ENCODE measurements at places on chromosomes 3 and 15. TPM values are rescaled to one million over a fixed set of nuclear protein-coding genes. Genes with fewer than 3 reads are reported as not detected.

DNA sequence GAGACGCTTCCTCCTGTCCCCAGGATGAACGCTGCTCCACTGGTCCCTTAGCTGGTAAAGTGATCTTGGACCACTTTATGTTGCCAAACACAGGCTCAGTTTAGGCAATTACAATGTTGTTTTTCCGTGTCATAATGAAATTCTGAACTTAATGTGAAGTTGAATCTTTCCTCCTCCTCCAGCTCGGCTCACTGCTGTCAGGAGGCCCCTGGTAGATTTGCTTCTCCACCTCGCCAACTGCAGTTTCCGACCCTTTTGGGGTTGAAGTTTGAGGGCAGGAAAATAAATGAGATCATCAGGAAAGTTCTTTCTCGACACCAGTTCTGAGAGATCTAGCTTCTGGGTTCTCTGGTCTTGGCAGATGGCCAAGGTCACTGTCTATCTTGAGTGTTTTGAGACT lies 27.8 kb downstream of the CFAP161 start:
- H3K27ac ChIP-seq: no peak overlapping the region
- no peaks in the 10 kb centered on the region for H3K27me3 ChIP-seq
- no peaks in the 10 kb centered on the region for H3K36me3 ChIP-seq
- no peak for DNase-seq
- H3K4me3 ChIP-seq: no peak overlapping the region

GRCh38 chr3:186070996-186071395 lies 37.9 kb downstream of the ETV5 start:
- no peaks in the 10 kb centered on the region for H3K36me3 ChIP-seq
- H3K4me1 ChIP-seq: peaks cover 32% of the 10 kb centered on the region
- DNase-seq: no peak
- H3K4me3 ChIP-seq: no peak overlapping the region
- H3K27ac ChIP-seq: peak overlapping the region; percentile 58

GRCh38 chr3:105842449-105842848 lies 26.4 kb downstream of the CBLB start:
- H3K27ac ChIP-seq: no peak overlapping the region
- H3K27me3 ChIP-seq: no peaks in the 10 kb centered on the region
- no peaks in the 10 kb centered on the region for H3K4me1 ChIP-seq

GRCh38 chr3:111653766-111654165 lies 58.6 kb upstream of the ZBED2 start:
- H3K36me3 ChIP-seq: peaks cover 10% of the 10 kb centered on the region
- DNase-seq: no peak
- H3K4me1 ChIP-seq: no peaks in the 10 kb centered on the region
- no peak overlapping the region for H3K27ac ChIP-seq
- no peak overlapping the region for H3K4me3 ChIP-seq
- H3K27me3 ChIP-seq: no peaks in the 10 kb centered on the region

DNA sequence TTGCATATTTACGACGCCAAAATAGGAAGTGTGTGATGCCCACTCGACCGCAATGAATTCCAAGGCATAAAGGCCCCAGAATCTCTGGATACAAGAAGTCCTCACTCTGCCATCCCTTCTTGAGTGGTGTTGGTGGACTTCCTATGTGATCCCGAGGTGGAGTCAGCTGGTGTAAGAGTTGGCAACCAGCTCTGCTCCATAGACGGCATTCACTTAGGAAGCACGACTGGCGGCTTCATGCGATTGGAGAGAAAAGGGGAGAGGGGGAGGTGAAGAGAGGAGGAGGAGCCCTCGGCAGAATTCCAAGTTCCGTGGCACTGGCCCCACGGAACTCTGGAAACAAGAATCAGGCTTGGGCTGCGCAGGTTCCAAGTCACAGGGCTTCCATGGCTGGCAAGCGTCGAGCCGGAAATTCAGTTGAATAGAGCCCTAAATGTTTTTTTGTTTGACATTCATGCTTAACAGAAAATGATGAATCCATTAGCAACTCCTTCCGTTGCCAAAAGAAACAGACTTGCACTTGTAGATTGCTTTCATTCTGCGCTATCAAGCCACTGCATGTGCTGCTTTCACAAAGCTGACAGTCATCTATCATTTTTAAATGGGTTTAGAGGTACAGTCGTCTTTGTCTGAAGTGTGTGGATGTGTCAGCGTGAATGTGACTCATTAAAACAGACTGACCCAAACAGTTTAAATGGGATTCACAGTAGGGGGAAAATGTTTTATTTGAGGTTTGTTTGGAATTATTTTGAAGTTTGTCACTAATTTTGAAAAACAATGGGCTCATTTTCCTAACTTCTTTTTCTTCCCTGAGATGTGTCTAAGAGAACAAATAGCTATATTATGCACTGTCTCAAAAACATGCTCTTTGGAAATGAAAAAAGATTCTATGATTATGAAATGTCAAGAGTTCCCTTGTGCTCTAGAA lies 428.3 kb upstream of the ATP11B start:
- no peaks in the 10 kb centered on the region for H3K27me3 ChIP-seq
- no peaks in the 10 kb centered on the region for H3K4me1 ChIP-seq
- H3K27ac ChIP-seq: peak overlapping the region; percentile 16
- H3K36me3 ChIP-seq: no peaks in the 10 kb centered on the region

DNA sequence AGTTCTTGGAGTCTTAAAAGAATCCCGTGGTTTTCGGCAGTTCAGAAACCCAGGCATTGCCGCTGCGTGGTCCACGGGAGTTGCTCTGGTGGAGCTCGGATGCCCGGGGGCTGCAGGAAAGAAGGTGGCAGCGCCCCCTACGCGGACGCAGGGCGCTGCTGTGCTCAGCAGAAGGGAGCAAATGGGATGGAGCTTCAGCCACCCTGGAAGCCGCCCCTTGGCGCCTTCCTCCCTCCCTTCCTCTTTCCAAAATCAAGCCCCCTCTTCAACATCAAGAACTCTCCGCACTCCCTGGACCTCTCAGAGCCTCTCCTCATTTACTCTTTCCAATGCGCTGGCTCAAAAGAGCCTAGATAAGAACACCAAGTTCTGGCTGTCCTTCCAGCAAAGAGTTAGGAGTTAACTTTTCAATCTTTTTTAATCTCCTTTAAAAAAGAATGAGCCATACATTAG lies 880 bp upstream of the CHRNA7 start:
- H3K27ac ChIP-seq: no peak overlapping the region
- no peaks in the 10 kb centered on the region for H3K4me1 ChIP-seq
- H3K4me3 ChIP-seq: no peak overlapping the region
- peaks cover 45% of the 10 kb centered on the region for H3K27me3 ChIP-seq
- no peaks in the 10 kb centered on the region for H3K36me3 ChIP-seq

- no peak for DNase-seq
- H3K27ac ChIP-seq: no peak overlapping the region
- no peaks in the 10 kb centered on the region for H3K27me3 ChIP-seq
- no peak overlapping the region for H3K4me3 ChIP-seq
- H3K36me3 ChIP-seq: no peaks in the 10 kb centered on the region
- no peaks in the 10 kb centered on the region for H3K4me1 ChIP-seq
These were observed 26.9 kb downstream of the TRIM69 start for GRCh38 chr15:44763187-44763586.

DNA sequence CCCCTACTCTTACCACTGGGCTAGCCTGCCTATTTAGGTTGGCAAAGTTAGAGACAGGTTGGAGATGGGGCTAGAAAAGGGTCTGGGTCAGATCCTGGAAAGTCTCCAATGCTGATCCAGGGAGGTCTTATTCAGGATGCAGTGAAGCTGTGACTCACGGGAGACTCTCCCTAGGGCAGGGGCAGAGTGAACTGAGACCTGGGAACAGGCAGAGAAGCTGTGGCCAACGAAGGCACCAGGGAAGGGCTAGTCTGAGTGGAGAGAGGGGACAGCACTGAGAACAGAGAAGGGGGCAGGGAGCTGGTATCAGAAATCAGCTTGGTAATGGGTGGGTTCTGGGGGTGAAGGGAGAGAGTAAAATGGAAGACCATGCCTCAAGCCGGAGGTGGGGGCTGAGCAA lies 2.2 kb downstream of the LTF start:
- no peak overlapping the region for H3K27ac ChIP-seq
- DNase-seq: no peak
- H3K4me3 ChIP-seq: no peak overlapping the region
- H3K36me3 ChIP-seq: no peaks in the 10 kb centered on the region
- peaks cover 7% of the 10 kb centered on the region for H3K4me1 ChIP-seq
- H3K27me3 ChIP-seq: peaks cover 48% of the 10 kb centered on the region

DNA sequence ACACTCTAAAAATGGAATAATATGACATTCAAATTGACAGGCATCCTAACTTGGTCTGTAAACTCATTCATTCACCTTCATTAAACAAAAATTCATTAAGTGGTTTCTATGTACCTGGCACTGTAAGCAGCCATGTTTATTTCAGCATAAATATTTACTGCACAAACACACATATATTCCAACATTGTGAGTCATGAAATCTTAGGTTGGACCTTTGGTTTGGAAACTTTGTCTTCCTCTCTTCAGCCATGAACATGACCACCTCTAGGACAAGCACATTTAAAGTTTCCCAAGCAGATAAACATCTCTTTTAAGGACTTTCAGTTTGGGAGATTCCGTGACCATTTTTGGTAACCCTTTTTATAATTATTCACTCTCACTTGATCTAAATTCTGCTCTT lies 131.8 kb downstream of the TPRG1 start:
- no peaks in the 10 kb centered on the region for H3K27me3 ChIP-seq
- no peaks in the 10 kb centered on the region for H3K36me3 ChIP-seq
- DNase-seq: no peak
- H3K4me1 ChIP-seq: no peaks in the 10 kb centered on the region

DNA sequence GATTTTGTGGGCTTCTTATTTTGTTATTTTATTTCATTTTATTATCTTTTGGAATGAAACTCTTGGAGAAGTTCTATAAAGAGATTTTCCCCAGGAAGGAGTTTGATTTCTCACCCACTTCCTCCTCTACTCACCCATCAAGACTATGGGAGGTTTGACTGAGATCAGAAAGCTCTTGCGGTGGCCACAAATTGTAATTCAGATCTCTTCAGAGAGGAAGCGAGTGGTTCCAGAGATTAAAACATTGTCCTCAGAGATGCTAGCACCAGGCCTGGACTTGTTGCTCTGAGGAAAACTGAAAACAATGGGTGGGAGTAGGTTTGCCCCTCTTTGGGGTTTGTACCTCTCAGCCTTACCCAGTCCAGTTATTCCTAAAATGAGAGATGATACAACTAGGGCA lies 8.1 kb upstream of the MUC13 start:
- H3K4me3 ChIP-seq: no peak overlapping the region
- H3K27me3 ChIP-seq: no peaks in the 10 kb centered on the region
- DNase-seq: no peak
- H3K27ac ChIP-seq: no peak overlapping the region

DNA sequence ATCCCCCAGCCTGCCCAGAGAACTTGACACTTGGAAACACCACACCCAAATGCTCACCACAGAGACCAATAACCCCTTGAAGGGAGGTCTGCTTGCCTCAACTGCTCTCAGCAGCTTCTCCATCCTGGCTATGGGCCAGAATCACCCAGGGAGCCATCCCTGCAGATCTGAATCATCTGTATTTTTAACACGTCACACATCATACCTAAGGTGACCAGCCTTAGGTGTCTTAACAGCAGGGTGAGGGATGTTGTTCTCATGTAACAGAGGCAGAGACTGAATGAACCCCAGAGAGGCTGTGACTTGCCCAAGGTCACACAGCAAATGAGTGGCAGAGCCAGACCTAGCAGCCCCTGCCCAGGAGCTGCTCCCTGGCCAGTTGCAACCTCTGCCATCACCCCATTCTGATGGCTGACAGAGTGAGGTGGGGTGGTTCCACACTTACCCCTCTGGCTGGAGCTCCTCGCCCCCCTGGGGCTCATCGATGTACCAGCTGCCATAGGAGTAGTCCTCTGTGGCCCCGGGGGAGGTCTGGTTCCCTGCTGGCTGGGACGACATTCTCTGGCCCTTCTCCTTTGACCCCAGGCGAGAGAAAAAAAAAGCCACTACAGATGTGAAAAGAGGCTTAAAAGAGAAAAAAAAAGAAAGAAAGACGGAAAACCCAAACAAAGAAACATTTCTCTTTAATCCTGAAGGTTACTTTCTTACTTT lies 722 bp downstream of the STRA6 start:
- H3K27ac ChIP-seq: no peak overlapping the region
- H3K4me3 ChIP-seq: no peak overlapping the region
- no peaks in the 10 kb centered on the region for H3K36me3 ChIP-seq

DNA sequence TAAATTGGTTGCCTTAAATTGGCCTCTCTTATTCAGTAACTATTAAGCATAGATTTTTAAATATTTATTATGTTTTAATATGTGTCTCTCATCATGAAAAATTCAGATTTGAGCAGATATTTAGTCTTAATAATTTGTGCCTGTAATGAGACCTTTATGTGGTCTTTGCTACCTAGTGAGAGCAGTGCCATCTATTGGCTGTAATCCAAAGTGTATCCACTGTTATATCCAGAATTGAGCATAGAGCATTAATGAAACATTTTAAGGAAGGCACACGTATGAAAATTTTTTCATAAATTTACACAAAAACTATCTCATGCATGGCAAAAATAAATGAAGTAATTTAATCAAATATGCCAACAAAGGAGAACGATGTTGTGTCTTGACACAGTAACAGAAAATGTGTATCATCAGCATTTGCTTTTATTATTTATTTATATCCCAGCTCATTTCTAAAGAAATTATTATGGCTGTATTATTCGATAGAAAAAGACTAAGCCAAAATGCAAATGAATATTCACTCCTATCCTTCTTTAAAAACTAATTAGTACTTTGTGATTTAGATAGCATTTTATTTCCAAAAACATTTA lies 203.5 kb downstream of the RSRC1 start:
- H3K27me3 ChIP-seq: no peaks in the 10 kb centered on the region
- DNase-seq: peak; percentile 6
- H3K4me1 ChIP-seq: no peaks in the 10 kb centered on the region
- H3K36me3 ChIP-seq: no peaks in the 10 kb centered on the region
- H3K4me3 ChIP-seq: no peak overlapping the region
- no peak overlapping the region for H3K27ac ChIP-seq

GRCh38 chr3:141686466-141687291 lies 51.4 kb upstream of the RNF7 start:
- peak overlapping the region; percentile 41 for H3K4me3 ChIP-seq
- H3K36me3 ChIP-seq: no peaks in the 10 kb centered on the region
- H3K4me1 ChIP-seq: peaks cover 9% of the 10 kb centered on the region
- no peak overlapping the region for H3K27ac ChIP-seq
- DNase-seq: no peak
- no peaks in the 10 kb centered on the region for H3K27me3 ChIP-seq

DNA sequence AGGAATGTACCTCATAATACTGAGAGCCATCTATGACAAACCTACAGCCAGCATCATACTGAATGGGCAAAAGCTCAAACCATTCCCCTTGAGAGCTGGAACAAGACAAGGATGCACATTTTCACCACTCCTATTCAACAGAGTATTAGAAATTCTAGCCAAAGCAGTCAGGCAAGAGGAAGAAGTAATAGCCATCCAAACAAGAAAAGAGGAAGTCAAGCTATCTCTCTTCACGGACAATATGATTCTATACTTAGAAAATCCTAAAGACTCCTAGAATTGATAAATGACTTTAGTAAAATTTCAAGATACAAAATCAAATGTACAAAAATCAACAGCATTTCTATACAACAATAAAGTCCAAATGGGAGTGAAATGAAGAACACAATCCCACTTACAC lies 30.2 kb downstream of the OCA2 start:
- no peaks in the 10 kb centered on the region for H3K27me3 ChIP-seq
- no peak overlapping the region for H3K4me3 ChIP-seq
- H3K4me1 ChIP-seq: no peaks in the 10 kb centered on the region
- H3K36me3 ChIP-seq: no peaks in the 10 kb centered on the region
- H3K27ac ChIP-seq: no peak overlapping the region

The SKOR1 gene
- polyA plus RNA-seq: 0.46 TPM

The MCF2L2 gene
- 1.0 TPM for polyA plus RNA-seq

The NECTIN3 gene
- 1.8 TPM for polyA plus RNA-seq

The SLC28A1 gene
- 0.18 TPM for polyA plus RNA-seq

The UBAP1L gene
- 6.1 TPM for polyA plus RNA-seq

The SCN10A gene
- polyA plus RNA-seq: 0.02 TPM
